ENCODE measurements at places on chromosomes 3 and 15.

- no peak for DNase-seq
Measured at GRCh38 chr3:186949281-186949982, 19.1 kb downstream of the ST6GAL1 start.

GRCh38 chr15:50112488-50113186, 6.4 kb downstream of the ATP8B4 start:
- DNase-seq = no peak

DNA sequence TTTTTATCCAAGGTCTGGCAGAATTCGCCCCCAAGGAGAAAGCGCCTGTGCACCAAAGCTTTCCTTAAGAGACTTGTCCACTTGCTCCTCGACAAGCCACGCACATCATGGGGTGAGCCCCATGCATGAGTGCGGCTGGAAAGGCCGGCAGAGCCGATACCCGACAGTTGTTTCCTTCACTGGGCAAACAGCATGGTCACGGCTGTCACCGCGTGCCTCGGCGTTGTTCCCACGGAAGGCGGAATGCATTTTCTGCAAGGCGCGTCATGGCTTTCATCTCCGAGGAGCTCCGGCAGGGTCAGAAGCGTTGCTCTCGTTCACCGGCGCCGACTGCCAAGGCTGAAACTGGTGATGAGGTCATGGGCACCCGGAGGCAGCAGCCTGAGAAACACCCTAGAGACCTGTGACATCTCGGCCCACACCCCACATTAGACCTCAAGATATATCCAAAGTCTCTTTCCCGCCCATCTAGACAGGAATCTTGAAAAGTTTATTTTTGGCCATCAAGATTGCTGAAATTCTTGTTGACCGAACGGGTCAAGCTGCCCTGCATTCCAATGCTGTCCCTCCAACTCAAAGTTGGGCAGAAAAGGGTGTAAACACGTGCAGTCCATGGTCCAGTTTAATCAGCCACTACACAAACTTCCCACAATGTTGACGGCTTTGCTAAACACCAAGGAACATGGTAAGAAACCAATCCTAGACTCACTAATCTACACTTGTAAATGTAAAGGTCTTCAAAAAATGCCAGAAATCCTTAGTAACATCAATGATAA, 604 bp upstream of the TJP1 start:
- no peak for DNase-seq

DNA sequence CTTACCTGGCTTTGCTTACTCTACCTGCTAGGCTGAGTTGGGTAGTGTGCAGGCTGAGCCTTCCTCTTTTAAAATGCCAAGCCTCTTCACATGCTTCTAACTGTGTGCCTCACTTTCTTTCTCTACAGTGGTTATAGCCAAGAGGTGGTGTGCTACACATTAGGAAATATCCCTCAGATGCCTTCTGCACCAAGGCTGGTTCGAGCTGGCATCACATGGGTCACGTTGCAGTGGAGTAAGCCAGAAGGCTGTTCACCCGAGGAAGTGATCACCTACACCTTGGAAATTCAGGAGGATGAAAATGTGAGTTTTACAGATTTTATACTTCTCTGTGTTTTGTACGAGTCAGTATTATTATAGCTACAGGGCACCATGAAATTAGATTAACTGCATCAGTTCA, 117.8 kb downstream of the GHSR start:
- no peak for DNase-seq

DNA sequence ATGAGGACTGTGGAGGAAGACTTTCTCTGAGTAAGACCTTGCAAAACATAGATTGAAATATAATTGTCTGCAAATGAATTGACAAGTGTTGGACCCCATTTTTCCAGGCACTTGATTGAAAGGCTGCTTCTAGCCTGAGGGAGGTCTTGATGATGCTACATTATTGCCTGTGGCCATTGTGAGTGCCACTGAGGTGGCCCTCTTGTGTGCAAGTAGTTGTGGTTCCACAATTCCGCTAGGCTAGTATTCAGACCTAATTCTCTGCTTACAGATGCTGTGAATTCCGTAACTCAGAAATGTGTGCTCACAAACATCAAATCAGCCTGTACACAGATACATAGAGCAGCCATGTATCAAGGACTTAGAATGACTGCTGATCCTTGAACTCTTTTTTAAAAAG, 34.7 kb downstream of the FNDC3B start:
- no peak for DNase-seq
